CMK (cell line): ENCODE measurements at places on chromosomes 12 and 14.

DNA sequence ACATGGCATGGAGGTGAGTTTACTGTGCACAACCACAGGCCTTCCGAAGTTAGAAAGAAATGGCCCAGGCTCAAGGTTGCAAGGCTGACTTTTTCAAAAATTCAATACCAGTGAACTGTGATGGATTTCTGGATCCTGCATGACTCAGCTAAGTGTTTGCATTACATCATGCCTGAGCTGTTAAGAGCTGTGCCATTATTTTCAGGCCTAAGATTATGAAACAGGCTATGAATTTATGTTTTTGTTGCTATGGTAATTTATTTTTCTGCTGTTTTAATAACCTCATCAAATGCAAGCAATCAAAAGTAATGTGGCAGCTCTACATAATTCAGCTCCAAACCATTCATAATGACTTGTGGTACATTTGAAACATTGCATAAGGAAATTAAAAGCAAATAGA is 457.7 kb upstream of the TMEM132C start:
- DNase-seq: no peak

DNA sequence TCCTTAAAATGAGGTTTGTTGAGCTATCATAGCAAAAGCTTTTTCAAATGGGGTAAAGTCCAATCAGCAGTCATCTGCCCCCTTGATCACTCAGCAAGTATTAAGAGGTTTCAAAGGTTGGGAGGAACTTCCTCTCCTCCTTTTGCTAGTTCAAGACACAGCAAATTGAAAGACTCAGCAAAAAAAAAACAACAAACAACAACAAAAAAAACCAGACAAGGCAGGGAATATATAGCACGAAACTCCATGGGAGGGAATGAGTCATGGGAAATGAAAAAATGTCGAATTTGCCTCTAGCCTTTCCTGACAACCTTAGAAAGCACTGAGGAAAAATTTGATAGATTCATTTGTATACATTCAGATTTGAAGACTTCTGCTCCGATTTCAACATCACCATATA is 1.6 kb upstream of the SLC7A8 start:
- no peak for DNase-seq

DNA sequence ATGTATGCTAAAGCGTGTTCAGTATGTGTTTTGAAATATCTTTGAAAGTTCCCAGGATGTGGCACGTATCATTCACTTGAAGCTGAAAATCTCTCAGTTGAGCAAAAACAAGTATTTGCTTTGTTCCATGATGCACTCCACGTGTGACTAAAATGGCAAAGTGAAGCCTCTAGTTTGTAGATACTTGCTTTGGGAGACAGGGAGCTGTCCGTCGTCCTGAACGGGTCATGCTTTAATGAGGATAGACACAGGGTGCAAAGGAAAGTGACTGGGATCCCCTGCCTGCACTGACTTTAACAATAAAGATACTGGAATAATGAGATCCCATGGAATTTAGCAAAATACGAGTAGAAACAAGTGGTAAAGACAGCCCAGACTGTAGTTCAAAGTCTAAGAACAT is 991.4 kb downstream of the NRXN3 start:
- no peak for DNase-seq

- no peak for DNase-seq
Observed at GRCh38 chr12:68240975-68241374, 12.4 kb downstream of the IL22 start.

DNA sequence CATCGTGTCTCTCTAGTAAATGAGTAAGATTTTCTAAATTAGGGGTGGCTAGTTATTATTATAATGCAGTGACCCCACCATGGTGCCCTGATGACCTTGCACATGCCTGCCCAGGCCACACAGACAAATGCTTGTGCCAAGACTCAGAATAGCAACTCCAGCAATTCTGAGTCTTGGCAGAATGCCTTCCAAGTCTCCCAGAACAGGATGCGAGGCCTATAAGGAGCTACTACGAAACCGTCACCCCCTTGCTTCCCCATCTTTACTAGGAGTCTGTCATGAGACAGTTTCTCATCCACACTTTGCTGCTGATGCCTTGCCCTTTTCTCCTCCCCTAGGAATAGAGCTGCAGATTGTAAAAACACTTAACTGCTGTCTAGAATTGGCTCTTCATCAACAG is 559.9 kb downstream of the TRHDE start:
- no peak for DNase-seq

DNA sequence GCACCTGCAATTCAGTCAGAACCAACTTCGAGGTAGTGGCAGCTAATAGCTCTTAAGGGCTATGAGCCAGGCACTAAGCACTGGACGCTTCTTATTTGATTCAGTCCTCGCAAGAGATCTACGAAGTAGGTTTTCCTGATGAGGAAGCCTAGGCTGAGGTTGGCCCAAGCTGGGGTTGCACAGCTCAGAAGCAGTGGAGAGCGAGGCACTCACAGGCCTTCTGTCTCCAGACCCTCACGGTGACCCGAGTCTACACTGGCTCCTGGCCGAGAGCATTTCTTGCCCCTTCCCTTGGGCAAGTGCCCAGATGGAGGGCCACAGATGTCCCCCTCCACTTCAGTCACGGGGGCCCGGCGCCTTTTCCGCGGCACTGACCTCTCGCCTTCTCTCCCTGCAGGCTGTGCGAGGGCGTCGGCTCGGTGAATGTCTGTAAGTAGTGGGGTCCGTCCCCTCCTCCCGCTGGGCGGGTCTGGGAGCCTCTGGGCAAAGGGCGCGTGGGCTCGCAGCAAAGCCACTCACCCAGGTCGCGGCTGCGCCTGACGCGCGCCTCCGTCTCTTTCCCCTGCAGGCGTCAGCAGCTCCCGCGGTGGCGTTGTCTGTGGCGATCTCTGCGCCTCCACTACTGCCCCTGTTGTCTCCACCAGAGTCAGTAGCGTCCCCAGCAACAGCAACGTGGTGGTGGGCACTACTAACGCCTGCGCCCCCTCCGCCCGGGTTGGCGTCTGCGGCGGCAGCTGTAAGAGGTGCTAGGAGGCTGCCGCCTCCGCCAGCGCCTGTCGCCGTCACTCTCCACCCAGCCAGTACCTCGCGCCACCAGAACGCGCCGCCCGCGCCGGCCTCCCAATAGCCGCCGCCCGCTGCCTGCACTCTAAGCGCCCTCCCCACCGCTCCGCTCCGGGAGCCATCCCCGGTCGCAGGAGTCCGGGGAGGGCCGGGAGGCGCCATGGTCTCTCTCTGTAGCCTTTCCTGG is 13.1 kb downstream of the KRT83 start:
- no peak for DNase-seq

DNA sequence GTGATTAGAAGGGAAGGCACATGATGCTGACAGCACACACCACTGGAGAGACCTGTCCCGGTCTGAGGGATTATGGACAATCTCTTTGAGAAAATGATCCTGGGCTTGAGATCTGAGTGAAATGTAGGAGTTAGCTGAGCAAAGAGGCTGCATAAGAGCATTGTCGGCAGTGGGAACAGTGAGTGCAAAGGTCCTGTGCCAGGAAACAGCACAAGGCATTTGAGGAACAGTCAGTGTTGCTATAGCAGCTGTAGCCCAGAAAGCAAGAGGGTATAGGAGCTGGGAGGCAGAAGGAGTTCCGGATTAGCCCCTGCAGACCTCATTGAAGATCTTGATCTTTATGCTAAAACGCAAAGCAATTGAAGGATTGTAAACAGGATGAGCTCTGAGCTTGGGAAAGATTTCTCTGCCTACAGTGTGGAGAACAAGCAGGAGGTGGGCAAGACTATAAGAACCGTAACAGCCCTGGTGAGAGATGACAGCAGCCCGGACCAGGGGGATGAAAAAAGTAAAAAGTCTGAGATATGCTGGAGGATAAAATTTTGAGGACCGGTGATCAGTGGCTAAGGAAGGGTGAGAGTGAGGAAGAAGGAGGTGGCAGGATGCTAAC is 28.5 kb downstream of the CFL2 start:
- no peak for DNase-seq

GRCh38 chr12:88431246-88431645 is 149.0 kb downstream of the KITLG start:
- no peak for DNase-seq

DNA sequence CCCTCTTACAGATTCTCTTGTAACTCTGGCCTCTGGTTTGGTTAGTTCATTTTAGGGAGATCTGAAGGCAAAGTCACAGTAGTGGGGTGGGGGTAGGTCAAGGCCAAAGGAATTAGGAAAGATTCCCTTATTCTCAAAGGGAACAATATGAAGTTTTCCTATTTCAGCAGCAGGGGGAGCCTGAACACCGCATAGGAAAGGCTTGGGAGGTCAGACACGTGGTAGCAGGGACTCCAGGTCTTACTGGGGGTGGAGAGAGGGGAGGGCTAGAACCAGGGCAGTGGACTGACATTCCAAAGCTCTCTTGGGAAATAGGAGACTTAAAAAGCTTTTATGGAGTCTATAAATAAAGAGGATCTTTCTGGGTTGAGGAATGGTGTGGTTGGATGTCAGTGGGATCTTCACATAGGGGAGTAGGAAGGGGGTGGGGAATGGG is 1.3 kb downstream of the ZC3H10 start:
- no peak for DNase-seq

DNA sequence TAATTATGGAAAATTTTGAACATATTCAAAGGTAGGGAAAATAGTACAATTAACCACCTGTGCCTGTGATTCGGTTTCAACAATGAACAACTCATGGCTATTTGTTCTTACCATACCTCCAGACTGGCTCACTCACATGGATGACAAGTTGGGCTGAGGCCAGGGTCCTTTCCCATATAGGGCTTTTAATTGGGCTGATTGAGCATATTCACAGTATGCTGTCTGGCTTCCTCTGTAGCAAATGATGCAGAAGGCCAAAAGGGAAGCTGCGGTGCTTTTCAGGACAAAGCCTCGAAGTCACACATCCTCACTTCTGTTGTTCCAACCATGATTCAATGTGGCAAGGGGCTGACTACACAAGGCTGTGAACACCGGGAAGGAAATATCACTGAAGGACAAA is 297.5 kb upstream of the SLC16A7 start:
- no peak for DNase-seq

GRCh38 chr12:128797119-128798118 is 26.3 kb downstream of the SLC15A4 start:
- no peak for DNase-seq

DNA sequence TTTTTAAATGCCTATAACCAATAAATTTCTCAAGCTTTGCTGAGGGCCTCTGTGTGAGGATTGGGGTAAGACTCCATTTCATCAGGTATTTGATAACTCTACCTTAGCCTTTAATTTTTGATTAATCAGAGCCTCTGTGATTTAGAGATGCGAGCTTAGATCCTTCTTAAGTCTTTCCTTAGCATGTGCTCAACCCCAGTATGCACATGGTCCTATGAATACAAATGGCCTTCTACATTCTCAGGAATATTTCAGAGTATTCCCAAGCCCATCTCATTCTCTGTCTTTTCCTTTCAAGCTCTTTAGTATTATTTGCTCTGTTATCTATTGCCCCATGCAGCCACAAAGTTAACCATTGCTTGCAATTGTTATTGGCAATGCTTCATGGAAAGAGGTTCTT is 1407.7 kb downstream of the LRFN5 start:
- no peak for DNase-seq

GRCh38 chr12:71014180-71014785 is 93.7 kb upstream of the PTPRR start:
- DNase-seq: no peak

DNA sequence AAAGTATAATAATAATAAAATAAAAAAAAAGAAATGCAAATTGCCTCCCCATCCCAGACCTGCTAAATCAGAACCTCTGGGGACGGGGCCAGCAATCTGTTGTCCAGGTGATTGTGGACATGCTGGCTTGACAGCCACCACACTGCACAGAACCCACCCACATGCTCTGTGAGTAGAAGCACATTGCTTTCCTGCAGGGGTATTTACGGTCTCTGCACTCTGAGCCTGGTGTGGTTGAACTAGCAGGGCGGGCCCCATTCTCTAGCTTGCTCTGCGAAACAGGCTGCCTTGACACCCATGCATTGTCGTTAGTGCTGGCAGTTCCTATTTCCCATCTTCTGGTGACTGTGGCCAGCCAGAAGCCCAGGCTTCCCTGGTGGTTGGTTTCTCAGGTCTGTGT is 24.5 kb downstream of the PRMT8 start:
- DNase-seq: no peak

- no peak for DNase-seq
Observed at GRCh38 chr14:95070748-95071435, 86.4 kb downstream of the DICER1 start.

- no peak for DNase-seq
Observed at GRCh38 chr12:109716092-109716479, 2.5 kb downstream of the FAM222A start.

DNA sequence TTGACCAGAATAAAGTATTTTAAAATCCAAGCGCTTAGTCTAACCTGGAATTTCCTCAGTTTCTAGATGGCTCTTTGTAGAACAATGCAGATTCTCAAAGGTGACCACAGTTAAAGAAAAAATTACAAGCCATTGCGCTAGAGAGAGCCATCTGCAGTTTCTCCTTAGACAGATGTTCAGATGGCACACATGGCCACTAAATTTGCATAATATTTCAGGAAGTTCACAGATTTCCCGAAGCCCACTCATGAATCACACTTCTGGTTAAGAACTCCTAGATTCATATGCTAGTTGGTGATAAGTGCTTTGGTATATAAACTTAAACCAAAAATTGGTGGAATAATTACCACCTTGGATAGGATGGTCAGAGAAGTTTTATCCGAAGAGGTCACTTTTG is 749 bp downstream of the AKAP3 start:
- DNase-seq: no peak

DNA sequence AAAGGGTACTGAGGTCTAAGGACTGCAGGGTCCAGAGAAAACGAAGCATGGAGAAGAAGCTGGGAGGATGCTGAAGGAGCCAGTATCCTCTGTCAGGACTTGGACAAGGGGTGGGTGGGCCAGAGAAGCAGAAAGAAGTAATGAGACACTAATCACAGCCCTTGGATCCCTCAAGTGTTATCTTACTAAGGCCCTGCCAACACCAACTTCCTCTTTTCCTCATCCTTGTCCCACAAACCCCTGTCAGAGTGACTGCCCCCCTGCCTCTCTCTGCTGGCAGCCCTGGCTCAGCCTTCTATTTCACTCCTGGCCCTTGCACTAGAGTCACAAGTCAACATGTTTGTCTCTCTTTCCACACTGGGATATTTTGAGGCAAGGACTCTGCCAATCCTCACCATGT is 3.8 kb upstream of the ASIC1 start:
- DNase-seq: no peak

GRCh38 chr12:102631274-102631673 is 150.9 kb upstream of the IGF1 start:
- DNase-seq: no peak

DNA sequence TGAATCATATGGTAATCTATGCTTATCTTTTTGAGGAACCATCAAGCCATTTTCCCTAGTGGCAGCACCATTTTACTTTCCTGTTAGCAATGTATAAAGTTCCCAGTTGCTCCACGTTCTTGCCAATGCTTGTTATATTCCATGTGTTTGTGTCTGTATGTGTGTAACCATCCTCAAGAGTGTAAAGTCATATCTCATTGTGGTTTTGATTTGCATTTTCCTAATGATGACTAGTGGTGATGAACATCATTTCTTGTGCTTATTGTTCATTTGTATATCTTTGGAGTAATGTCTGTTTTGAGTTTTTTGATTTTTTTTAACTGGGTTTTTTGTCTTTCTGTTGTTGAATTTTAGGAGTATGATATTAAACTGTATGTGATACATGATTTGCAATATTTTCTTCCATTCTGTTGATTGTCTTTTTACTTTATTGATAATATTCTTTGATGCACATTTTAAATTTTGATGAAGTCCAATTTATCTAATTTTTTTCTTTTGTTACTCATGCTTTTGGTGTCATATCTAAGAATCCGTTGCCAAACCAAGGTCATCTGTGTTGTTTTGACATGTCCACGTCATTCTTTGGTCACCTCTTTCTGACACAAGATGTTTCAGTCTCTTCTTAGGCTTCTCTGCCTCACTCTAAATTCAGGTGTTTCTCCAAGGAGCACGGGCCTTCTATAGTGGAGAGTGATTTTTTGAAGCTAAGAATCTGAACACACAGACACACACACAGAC is 36.1 kb downstream of the PPHLN1 start:
- DNase-seq: no peak
